ENCODE measurements at places on chromosomes 4 and X.

DNA sequence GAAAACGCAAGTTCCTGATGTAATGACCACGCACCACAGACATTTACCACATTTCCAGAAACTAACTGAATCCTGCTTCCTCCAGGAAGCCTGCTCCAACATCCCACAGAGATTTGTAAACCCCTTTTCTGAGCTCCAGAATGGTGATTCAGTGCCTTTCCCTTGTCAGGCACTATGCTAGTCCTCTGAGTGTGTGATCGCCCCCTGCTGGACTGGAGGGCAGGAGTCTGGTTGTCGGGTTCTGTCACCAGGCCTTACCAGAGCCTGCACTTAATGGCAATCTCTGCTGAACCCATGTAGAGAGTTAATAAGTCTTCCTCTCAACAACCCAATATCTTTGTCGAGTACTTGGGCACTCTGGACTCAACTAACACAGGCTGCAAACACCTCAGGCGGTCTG, 14.5 kb upstream of the KDM5C start:
- no peak for DNase-seq

GRCh38 chrX:39710776-39711175, 387.0 kb downstream of the BCOR start:
- DNase-seq, result no peak

DNA sequence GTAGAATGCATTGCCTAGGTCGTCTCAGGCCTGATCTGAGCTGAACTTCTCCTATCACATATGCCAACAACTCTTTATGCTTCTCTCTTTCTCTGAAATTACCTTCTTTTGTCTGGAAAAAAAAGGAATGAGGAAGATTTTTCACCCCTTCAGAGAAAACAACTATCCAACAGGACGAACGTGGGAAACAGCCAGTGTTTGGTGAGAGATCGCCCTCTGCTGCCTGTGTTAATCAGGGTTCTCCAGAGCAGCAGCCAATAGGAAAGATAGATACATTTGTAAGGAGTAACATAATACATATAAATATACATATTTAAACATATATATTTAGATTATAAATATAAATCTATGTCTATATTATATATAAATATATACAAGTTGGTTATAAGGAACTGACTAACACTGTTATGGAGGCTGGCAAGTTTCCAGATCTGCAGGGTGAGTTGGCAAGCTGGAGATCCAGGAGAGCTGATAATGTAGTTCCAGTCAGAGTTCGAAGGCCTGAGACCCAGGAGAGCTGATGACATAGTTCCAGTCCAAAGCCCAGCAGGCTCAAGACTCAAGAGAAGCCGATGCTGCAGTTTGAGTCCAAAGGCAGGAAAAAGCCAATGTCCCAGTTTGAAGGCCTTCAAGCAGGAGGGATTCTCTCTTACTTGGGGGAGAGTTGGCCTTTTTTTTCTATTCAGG, 13.3 kb downstream of the CETN2 start:
- DNase-seq, result no peak

GRCh38 chr4:90403781-90404180, 276.6 kb downstream of the CCSER1 start:
- DNase-seq, result no peak

DNA sequence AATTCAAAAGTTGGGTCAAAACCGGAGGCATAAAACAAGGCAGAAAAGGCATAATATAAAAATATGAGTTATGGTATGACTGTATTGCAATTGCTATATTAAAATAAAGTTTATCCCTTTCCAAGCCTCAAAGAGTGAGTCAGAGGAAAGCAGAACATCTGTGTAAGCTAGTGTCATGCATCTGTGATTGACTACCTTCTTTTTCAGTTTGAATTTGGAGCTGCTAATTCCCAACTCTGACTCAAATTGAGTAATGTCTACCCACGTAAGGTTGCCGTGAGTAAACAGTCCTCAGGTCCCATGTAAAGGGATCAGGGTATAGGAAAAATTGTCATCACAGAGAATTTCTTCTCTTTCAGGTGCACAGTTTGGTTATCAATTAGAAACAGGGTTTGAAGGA, 6.5 kb upstream of the SLITRK4 start:
- no peak for DNase-seq

- no peak for DNase-seq
Measured at GRCh38 chr4:143341186-143341755, 4.6 kb downstream of the GAB1 start.

- DNase-seq, result no peak
Measured at GRCh38 chr4:40264995-40265909, 68.4 kb downstream of the RHOH start.

DNA sequence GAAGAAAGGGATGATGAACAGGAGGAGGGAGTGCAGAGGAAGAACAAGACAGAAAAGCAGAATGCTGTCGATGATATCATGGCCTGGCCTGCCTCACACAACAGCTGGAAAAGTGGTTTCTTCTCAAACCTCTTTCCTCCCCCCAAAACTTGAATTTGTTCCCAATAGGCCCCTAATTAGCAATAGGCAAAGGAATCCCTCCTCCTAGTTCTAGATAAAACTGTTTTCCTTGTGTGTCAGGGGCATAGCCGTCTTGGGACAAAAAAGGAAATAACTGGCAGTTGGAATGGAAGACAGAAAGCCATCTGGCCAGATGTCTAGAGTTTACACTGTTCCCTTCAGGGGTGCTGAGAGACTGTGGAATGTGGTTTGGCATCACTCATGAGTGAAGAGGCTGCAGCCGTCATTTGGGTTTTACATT, 177.8 kb upstream of the C1QTNF7 start:
- DNase-seq, result no peak

DNA sequence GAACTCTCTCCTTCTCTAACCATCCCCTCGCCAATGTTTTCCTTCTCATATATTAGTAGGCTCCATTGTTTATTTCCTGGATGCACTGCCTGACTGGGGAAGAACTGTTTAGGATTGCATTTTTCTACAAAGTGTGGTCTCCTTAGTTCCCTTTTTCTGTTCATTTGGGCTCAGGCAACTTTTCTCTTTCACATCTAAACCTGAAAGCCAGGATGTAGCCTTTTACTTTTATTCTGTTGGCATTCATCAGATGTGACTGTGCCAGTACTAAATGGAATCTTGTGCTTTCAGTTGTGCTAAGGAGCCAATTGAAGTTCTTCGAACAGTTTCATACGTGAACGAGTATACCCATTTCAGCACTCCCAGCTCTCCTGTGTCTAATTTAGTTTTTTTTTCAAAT, 59.8 kb downstream of the DDIT4L start:
- DNase-seq, result no peak

GRCh38 chr4:69051576-69051943, 44.7 kb upstream of the UGT2B7 start:
- no peak for DNase-seq

DNA sequence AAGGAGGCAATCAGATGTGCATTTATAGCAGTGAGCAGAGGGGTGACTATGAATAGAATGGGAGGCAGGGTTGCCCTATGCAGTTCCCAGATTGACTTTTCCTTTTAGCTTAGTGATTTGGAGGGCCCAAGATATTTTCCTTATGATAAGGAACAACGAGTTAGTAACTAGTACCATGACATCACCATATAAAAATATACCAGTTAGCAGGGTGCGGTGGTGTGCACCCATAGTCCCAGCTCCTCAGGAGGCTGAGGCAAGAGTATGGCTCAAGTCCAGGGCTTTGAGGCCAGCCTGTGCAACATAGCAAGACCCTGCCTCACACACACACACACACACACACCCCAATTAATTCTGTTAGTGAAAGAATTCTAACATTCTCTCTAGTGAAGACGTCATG, 53.0 kb downstream of the IL13RA2 start:
- DNase-seq, result no peak

GRCh38 chrX:88416002-88416401, 331.0 kb upstream of the CPXCR1 start:
- no peak for DNase-seq

DNA sequence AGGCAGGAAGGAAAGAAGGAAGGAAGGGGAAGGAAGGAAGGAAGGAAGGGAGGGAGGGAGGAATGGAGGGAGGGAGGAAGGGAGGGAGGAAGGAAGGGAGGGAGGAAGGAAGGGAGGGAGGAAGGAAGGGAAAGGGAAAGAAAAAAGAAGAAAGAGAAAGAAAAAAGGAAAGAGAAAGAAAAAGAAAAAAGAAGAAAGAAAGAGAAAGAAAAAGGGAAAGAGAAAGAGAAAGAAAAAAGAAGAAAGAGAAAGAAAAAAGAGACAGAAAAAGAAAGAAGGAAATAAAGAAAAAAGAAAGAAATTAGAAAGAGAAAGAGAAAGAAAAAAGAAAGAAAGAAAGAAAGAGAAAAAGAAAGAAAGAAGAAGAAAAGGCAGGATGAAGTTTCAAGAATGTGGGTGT, 15.0 kb upstream of the NHSL2 start:
- DNase-seq, result no peak

- DNase-seq, result no peak
Measured at GRCh38 chrX:37946197-37946596, 60.2 kb upstream of the SYTL5 start.

DNA sequence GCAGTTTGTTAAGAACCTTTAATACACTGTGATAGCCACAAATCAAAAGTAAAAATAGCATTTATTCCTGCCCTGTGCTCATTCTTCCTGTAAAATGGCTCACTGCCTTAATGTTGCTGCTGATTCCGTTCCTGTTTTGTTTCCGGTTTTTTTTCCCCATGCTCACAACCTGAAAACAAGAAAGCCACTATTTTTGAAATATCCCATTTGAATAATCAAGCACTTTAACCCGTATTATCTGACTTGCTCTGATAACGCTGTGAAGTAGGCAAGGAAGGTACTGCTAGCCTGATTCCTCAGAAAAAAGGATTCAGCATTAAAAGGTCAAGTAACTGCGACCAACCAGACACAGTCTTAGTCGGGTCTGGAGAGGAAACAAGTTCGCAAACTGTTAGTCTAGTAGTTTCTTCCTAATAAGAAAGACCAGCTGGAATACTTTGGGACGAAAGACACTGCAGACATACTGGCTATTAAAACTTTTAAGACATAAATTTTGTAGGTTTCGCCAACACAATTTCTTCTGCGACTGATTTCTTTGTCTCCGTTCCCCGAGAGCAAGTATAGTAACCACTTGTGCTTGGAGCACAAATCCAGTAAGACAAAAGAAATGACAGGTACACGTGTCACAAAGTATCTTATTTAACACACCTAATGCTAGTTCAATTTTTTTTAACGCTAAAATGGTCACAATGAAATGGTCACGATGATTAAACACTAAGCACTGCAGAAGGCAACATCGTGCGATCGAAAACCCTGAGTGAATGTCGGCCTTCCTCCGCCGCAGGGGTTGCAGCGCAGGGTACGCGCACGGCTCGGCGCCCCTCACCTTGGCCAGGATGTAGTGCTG, 802 bp downstream of the COX18 start:
- no peak for DNase-seq

DNA sequence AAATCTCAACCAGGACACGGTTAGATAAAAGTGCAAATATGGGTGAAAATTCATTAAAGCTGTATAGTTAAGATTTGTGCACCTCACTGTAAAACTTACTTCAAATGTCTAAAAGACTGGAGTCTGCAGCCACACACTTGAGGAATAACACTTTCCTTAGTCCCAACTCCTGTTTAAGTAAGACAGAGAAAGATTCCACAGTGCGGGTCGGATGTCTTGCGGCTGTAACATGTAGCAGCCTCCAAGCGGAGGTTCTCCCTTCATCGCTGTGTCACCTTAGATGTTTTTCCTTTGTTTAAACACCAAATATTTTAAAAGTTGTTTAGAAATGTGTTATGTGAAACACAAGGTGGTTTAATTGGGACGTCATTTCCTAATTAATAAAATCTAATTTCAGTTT, 905 bp upstream of the MAEA start:
- no peak for DNase-seq

- no peak for DNase-seq
Measured at GRCh38 chr4:150818661-150819060, 196.4 kb downstream of the LRBA start.

DNA sequence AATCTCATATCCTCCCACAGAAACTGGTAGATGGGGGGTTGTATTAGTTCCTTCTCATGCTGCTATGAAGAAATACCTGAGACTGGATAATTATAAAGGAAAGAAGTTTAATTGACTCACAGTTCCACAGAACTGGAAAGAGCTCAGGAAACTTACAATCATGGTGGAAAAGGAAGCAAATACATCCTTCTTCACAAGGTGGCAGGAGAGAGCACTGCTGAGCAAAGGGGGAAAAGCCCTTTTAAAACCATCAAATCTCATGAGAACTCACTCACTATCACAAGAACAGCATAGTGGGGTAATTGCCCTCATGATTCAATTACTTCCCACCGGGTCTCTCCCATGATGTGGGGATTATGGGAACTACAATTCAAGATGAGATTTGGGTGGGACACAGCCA, 250.5 kb upstream of the GPRIN3 start:
- DNase-seq, result no peak

DNA sequence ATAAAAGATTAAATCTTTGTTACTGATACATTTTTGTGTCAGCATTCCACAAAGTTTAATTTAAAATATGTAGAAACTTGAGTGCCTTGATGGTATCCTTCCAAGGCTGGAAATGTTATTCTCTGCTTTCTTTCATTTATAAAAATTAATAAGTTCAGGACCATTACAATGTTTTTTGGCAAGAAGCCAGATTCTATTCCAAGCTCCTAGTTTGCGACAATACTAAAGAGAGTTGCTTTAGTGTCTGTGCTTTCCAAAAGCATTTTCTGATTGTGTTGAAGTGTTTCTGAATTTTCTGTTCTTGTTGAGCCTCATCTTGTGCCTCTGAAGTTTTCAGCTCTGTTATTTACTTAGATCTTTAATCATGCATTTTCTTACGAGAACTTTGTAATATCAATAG, 516.2 kb downstream of the KCTD8 start:
- DNase-seq, result no peak

DNA sequence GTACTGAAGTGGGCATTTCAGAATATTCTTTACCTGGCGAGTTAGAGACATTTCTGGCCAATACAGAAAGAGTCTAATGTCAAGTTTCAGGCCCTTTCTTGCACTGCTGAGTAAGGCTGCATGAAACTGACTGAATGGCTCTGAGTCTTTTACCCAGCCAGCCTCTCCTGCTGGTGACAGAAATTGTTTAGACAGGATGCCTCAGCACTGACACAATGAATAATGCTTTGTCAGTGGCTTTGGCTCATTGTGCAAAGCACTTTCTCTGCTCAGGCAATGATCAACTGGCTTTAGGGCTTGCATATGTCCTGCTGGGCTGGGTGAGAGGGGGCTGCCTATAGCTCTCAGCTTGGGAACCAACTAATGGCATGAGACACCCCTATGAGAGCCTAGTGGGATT, 45.5 kb downstream of the CLNK start:
- DNase-seq, result no peak

DNA sequence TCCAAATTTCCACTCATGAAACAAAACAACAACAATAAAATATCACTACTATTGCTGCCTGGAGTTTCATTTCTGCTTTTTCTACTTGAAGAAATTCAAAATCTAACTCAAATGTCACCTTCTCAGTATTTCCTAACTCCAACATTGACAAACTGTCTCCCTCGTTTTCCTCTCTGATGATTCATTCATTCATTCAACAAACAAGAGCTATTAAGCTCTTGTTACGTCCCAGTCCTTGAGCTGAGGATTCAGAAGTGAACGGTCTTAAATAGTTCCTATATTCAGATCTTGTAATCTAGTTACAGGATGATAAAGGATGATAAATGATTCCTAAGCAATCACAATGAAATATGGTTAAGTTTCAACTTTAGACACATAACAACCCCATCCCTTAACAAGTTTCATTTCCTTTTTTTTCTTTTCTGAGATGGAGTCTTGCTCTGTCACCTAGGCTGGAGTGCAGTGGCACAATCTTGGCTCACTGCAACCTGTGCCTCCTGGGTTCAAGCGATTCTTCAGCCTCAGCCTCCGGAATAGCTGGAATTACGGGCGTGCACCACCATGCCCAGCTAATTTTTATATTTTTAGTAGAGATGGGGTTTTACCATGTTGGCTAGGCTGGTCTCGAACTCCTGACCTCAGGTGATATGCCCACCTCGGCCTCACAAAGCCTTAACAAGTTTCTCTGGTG, 1.7 kb downstream of the SLC9B2 start:
- DNase-seq, result no peak

All from stimulated activated CD4-positive, alpha-beta T cell treated with anti-CD3 and anti-CD28 coated beads, Interleukin-12 subunit alpha, Interleukin-12 subunit beta, amount 100 ng/mL, for 24 hours (primary cell).